CD4-positive, alpha-beta T cell treated with Interleukin-2 at 100 ng/mL for 4 hours (primary cell): ENCODE measurements at places on chromosomes 1 and 21.

DNA sequence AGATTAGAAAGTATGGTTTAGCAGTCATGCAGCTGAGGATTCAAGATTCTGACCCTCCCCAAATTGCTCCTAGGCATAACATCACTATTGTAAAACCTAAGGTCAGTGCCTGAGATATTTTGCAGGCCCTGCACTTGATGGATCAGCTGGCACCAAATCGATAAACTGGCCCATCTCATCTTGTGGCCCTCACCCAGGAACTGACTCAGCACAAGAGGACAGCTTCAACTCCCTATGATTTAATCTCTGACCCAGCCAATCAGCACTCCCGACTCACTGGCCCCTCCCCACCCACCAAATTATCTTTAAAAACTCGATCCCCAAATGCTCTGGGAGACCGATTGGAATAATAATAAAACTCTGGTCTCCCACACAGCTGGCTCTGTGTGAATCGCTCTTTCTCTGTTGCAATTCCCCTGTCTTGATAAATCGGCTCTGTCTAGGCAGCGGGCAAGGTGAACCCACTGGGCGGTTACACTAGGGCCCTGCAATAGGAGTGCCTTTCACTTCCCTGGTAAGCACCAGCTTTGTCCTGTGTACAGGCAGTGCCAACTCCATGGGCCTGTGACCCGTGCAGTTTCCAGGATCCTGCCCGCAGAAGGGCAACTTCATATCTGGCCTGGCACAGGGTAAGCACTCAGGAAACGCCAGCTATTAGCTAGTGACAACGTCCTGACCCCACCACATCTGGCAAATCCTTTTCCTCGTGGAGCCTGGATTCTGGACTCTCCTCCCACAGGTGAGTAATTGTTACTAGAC is 28.7 kb upstream of the SLC2A5 start:
- DNase-seq: no peak

- DNase-seq: no peak
Observed at GRCh38 chr21:29826386-29826785, 113.4 kb downstream of the GRIK1 start.

- DNase-seq: no peak
Observed at GRCh38 chr1:222555992-222556615, 8.2 kb upstream of the HHIPL2 start.

DNA sequence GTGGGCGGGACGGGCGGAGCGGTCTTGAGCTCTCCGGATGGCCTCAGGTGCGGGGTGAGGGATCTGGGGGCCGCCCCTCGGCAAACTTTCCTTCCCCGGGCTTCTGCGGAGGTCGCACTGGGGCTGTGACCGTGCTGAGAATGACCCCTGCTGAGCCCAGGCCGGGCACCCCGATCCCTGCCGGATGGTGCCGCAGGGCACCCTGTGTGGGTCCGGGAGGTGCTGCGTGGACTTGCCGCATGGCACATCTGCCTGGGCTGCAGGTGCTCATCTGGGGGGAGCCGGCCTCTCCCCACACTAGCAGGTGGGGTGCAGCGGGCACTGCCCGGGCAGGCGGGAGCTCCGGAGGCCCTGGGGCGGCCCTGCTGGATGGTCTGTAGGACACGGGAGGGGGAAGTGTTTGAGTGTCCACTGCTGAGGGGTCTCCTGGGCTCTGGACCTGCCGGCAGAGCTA is 31.8 kb upstream of the PEX10 start:
- DNase-seq: no peak

DNA sequence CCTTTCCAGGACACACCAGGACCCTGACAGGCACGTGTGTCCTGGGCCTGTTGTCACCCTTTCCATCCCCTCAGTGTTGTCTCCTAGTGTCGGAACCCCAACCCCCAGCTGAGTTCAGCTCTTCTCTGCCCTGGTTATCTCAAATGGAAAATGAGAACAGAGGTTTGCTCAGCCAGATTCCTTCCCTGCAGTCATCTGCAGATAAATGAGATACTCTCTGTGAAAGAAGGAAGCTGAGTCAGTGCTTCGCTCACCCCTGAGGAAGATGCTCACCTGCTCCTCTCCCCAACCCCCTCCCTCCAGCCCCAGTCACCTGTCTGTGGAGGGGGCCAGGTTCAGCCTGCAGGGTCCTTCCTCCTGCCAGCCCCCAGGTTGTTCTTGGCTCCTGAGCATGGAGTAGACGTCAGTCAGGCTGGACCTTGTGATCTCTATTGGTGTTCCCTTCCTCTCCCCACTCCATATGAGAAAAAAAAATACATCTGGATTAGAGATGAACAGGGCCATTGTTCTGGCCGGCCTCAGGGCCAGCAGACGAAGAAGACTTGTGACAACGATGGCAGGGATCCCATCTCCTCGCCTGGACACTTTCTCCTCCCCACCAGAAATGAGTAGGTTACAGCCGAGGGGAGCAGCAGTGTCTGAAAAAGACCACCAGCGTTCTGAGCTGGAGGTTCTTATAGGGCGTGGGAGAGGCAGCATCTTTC is 20.9 kb downstream of the PHGDH start:
- DNase-seq: no peak

- DNase-seq: no peak
Observed at GRCh38 chr1:42003433-42003832, 84.7 kb upstream of the HIVEP3 start.

GRCh38 chr1:9920606-9921005 is 10.5 kb upstream of the CTNNBIP1 start:
- DNase-seq: no peak

- DNase-seq: no peak
Observed at GRCh38 chr21:38037416-38037815, 121.2 kb upstream of the KCNJ6 start.

DNA sequence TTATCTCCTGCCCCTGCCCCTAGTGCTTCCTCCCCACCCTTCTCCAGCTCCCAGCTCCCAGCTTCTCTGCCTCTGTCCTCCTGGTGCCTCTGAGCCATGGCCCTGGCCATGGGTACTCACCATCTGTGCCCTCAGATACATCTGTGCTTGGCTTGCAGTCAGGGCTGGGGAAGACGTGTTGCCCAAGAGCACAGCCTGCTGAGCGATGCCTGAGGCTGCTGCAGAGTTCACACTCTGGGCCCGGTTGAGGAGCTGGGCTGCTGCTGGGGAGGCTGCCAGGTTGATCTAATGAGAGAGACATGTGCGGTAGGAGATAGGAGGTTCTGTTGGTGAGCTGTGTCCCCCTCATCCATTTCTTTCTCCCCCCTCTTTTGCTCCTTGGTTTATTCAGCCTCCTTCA is 49.4 kb upstream of the A3GALT2 start:
- DNase-seq: no peak

- no peak for DNase-seq
Observed at GRCh38 chr1:44220755-44221154, 7.5 kb downstream of the DMAP1 start.
